ENCODE measurements at places on chromosomes 1 and 21. TPM values are rescaled to one million over a fixed set of nuclear protein-coding genes. Genes with fewer than 3 reads are reported as not detected.

- no peak for DNase-seq
Measured at GRCh38 chr21:44849616-44850130, 23.8 kb downstream of the PTTG1IP start.

DNA sequence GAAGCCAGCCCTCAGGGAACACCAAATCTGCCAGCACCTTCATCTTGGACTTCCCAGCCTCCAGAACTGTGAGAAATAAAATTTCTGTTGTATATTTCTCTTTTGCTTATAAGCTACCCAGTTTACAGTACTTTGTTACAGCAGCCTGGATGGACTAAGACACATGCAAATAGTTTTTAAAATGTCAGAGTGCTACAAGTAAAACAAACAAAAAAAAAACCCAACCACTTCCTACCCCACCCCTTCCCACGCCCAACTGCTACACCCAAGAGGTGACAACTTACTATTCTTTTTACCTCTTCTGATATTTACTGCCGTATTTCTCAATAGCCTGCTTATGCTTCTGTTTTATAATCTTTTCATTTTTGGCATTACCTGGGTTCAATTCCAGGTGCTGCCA lies 8.6 kb upstream of the SPSB1 start:
- no peak for DNase-seq

DNA sequence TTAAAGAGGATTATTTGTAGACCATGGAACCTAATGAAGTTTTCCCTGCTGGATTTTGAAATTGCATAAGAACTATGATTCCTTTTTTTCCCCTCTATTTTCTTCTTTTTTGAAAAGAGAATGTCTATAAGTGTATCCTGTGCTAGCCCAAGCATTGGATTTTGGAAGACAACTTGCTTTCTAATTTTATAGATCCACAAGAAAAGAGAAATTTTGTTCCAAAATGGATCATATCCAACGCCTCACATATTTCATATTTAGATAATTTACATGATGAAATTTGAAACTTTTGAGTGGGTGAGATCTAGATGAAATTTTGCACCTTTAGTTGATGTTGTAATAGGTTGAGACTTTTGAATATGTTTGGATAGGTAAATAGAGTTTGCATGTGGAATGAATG lies 978.7 kb downstream of the MRPL39 start:
- no peak for DNase-seq

DNA sequence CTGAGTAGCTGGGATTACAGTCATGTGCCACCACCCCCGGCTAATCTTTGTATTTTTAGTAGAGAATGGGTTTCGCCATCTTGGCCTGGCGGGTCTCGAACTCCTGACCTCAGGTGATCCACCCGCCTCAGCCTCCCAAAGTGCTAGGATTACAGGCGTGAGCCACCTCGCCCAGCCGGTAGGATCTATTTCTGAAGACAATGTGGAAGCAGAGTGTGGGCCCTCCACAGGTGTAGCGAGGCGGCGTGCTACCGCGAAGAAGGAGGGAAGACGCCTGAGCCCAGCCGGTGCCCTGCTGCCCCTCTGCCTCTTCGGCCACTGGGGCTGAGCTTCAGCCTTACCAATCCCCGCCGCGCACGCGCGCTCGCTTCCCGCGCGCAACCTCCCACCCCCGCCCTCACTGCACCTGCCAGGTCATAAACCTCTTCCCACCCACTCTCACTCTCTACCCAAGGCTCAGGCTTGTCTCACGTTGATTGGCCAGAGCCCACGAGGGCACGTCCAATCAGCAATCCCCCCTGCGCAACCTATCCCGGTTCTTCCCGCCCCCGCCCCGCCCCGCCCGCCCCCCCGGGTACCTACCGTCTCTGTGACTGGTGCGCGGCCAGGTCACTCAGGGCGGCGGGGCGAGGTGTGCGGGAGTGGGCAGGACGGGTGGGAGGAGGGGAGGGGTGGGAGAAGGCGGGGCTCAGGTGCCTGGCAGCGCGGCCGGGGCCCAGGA lies 409 bp upstream of the HOOK1 start:
- DNase-seq: peak; percentile 70

Gene AMPD1
- not detected for total RNA-seq
